Stimulated activated naive CD4-positive, alpha-beta T cell (primary cell): ENCODE measurements at places on chromosomes 1 and 21.

DNA sequence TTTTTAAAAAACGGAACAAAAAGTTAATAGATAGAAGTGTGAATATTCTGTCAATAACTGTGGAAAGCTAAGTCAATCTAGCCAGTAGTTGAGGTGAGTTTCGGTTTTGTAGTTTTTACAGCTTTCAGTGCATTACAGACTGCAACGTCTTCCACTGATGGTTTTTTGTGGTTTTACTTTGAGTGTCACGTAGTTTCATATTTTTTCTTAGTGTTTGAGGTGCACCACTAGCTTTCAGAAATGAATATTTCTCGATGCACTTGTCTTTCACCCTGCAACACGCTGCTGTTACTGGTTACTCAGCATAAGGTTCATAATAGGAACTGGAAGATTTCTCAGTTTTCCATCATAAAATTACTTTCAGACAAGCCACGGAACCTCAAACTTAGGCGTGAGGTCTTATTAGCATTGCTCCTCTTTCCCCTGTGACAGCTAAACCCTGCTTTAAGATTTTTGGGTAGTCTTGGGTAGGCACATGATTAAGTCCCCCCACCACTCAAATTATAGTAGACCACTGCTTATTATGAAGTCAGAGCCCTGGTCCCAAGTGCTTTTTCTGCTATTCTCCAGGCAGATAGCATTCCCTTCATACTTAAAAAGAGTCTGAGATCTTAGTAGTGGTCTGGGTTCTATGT lies 1412.7 kb downstream of the KCNT2 start:
- no peak for DNase-seq

- no peak for DNase-seq
Measured at GRCh38 chr1:161082996-161083747, 6.2 kb downstream of the NECTIN4 start.

- DNase-seq = no peak
Measured at GRCh38 chr1:44646261-44647110, 27.8 kb downstream of the TMEM53 start.

GRCh38 chr21:16455978-16456377 lies 726.2 kb downstream of the USP25 start:
- DNase-seq = no peak

DNA sequence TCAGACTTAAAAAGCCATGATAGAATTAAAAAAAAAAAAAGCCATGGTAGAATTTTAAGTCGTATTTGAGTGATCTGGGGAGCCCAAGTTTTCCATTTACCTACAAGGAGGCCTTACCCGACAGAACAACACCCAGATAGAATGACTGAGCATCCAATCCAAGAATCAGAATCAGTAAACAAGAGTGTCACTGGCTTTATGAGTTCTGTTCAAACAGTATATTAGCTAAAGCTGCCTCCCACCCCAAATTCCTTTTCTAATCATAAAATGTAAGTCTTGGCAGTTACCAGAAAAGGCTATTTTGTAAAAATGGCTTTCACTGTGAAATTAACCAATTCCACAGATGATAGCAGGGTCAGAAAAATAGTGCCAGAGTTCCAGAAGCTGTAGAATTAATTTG lies 1.2 kb downstream of the GTF2B start:
- DNase-seq = no peak

DNA sequence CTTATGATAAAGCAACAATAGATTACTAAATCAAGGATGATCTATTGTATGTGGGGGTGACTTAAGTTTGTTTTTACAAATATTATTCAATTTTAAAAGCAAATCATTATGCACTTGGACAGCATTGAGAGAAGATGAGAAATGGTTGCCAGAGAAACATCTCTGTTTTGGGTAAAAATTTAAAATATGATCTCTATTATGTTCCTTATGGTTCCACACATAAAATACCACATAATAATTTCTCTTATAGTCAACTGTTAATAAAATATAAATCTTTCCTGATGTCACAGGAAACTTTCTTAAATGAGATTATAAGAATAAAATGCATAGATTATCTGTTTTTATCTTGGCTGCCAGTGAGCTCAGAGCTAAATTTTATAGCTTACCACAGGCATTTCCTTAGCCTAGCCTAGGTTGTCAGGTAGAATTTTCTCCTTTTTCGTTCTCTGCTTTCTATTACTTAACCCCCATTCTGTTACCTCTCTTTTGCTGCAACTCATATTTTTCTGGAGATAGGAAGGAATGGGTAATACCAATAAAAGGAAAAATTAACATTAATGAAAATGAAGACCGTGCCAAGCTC lies 109.7 kb downstream of the TGFB2 start:
- no peak for DNase-seq

DNA sequence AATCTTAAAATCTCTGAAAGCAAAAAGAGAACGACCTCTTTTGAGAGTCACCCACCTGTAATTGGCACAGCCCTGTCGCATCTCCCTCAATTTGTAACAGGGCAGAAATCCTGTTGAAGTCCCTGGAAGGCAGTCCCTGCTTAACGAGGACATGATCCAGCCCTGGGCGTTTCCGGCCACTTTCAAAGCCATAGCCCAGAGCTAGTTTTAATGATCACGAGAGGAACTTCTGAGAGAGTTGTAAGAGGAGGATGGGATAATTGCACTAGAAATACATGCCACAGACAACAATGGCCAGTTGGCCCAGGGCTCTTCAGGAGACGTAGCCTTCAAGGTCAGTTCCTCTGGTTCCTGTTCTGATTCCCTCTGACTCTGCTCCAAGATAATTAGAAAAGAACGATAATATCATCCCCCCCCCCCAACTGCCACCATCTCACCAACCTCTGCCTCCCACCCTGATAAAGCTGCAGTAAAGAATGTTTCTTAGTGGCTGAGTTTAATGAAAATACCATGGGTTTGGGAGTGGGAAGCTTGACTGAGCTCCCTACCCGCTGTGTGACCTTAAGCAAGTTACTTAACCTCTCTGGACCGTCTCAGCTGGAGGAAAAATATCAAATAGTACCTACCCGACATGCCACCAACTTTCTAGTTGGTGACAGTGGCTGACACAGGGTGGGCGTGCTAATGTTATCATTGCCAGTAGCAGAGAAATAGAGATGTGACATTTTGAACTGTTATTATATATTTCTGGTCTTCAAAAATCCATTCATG lies 140.0 kb downstream of the OMA1 start:
- no peak for DNase-seq

DNA sequence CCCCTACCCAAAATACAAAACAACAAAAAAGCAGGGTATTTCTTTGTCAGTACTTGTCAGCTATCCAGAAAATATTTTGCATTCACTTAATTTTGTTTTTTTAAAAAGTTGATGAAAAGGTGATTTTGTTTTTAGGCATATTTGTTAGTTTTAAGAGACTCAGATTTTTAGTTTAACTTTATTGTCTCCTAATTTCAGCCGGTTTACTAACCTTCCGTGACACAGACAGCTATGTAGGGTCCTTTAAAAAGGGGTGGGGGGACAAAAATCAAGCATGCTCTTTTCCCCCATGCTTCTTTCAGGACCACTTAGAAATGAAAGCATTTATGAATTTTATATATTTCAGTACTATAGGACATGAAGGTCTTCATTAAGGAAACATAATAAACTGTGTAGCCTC lies 1.6 kb downstream of the PBX1 start:
- no peak for DNase-seq

- DNase-seq = no peak
Measured at GRCh38 chr1:70906800-70907199, 140.8 kb downstream of the PTGER3 start.

- DNase-seq = no peak
Measured at GRCh38 chr1:2240270-2241156, 12.4 kb downstream of the SKI start.

GRCh38 chr21:17576080-17576835 lies 36.4 kb downstream of the BTG3 start:
- DNase-seq = no peak

GRCh38 chr1:182927693-182928433 lies 25.1 kb downstream of the SHCBP1L start:
- no peak for DNase-seq
